ENCODE measurements at places on chromosomes 3 and 15.

- no peak overlapping the region for H3K4me3 ChIP-seq
- no peaks in the 10 kb centered on the region for H3K27me3 ChIP-seq
- H3K4me1 ChIP-seq: no peaks in the 10 kb centered on the region
- no peak overlapping the region for H3K27ac ChIP-seq
Observed at GRCh38 chr3:48320996-48321395, 12.5 kb downstream of the SPINK8 start.

DNA sequence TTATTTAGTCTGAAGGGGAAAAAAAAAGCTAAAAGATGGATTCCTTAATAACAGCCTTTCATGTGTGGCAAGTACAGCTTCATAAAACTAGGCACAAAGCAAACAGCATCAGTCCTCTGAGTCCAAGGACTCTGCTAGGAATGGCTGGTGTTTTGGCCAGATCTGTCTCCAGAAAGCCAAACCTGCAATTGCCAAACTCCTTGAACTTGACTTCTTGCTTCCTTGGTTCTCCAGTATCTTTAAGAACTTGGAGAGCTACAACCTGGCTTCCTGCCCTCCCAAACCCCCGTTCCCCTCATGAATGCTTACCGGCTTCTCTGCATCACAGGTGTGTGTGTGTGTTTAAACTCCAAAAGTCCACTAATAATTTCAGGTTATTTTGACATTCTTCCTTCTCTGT, 1.6 kb upstream of the PLOD2 start:
- no peak overlapping the region for H3K27ac ChIP-seq
- no peak for DNase-seq
- H3K36me3 ChIP-seq: no peaks in the 10 kb centered on the region
- H3K4me1 ChIP-seq: peaks cover 2% of the 10 kb centered on the region

- H3K36me3 ChIP-seq: peaks cover 1% of the 10 kb centered on the region
- H3K4me1 ChIP-seq: no peaks in the 10 kb centered on the region
- H3K27me3 ChIP-seq: no peaks in the 10 kb centered on the region
- no peak for DNase-seq
Observed at GRCh38 chr3:52570076-52570475, 33.7 kb downstream of the UQCC5 start.

DNA sequence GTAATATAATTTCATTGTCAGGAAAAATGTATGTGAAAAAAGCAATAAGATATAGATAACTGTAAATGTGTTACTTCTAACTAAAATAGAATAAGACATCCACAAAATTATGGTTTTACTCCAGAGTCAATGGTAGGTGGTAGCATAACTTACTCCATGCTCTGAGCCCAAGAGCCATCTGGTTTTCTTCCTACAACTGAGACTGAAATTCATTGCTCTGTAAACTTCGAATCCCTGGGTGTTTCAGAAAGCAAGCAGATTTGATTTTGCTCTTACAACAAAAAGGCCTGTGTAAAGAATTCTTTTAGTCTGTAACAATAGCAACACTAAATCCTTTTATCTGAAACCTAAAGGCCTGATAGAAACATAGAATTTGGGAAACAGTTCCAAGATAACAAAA, 805.9 kb downstream of the AGBL1 start:
- no peak overlapping the region for H3K4me3 ChIP-seq
- no peak for DNase-seq
- H3K27me3 ChIP-seq: no peaks in the 10 kb centered on the region
